ENCODE measurements at places on chromosomes 13 and 19.

DNA sequence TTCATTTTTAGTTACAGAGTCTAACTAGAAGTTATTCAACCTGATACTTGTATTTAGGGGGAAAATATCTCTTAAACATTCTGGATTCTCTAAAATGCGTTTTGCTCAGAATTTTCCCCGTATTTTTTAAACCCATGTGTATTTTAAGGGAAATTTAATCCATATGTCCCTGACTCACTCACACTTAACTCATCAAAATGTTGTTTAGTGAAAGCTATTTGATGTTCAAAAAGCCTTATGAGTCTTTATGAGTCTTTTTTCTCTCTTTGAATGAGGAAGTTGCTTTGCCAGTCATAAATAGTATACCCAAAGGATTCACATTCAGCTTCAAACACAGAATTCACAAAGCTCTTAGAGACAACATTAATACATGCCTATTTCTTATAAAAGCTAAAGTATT lies 16.4 kb downstream of the MAB21L1 start:
- no peak for DNase-seq

GRCh38 chr13:27130979-27131623 lies 40.5 kb downstream of the USP12 start:
- DNase-seq, result peak; percentile 12

DNA sequence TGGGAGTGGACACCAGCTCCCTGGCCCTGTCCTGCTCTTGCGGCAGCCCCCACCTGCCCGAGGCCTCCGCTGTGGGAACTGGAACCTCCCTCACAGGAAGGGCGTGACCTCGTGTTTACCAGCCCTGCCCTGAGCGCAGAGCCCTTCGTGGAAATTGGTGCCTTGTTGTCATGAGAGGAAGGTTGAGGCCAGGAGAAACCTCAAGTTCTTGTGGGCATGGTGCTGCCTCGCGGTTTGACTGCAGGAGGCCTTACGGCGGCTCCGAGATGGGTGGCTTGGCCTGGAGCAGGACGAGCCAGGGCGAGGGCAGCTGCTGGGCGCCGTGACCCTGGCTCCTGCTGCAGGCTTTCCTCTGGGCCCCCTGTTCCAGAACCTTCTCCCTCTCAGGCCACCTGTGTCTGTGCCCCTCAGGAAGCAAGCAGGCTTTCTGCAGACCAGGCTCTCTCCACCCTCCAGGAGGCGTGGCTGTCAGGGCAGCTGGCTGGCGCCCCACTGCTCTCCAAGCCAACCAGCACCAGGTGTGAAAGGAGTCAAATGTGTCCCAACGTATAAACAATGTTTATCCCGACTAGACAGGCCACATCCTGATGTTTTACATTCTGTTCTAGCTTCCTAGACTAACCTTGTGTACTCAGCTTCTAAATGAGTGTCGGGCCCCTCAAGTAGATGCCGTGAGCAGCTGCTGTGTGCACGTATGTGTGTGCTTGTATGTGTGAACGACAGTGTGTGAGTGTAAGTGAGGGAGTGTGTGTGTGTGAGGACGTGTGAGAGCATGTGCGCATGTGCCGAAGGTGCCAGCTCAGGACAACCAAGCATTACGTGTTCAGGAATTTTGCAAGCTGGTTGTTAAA lies 10.4 kb upstream of the RASA3 start:
- DNase-seq, result peak; percentile 83

DNA sequence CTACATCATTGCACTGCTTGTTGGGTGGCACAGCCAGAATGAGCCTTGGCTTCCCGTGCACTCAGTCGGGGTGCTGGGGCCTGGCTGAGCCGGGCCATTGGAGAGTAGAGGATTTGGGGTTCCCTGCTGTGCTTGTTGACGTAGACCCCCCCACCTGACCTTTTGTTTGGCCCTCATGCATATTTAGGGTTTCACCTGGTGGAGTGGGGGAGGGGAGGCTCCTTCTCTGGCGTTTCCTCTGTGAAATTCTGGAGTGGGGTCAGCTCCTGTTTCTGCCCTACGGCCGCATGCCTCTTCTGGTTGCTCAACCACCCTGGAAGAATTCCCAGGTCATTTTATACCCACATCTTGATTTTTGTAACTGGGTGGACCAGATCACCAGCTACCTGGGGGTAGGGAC lies 82.8 kb downstream of the SIPA1L3 start:
- no peak for DNase-seq

GRCh38 chr13:44484562-44485138 lies 91.5 kb downstream of the TSC22D1 start:
- no peak for DNase-seq

DNA sequence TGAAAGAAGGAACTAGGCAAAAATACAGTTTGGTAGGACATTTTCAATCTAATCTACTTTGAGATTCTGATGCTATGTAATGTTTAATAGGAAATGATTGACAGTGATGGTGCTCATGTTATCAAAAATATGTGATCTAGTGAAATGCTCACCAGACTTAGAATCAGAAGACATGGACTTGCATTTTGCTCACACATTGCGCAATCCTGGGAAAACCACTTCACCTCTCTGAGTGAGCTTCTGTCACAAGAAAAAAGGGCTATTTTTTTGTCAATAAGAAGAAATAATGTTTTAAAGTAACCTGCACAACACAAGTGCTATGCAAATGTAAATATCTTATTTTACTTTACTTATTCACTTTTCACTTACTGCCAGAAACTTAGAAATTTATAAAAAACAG lies 380.9 kb upstream of the HTR2A start:
- DNase-seq, result no peak

GRCh38 chr13:28557725-28558520 lies 63.0 kb upstream of the FLT1 start:
- DNase-seq, result no peak

DNA sequence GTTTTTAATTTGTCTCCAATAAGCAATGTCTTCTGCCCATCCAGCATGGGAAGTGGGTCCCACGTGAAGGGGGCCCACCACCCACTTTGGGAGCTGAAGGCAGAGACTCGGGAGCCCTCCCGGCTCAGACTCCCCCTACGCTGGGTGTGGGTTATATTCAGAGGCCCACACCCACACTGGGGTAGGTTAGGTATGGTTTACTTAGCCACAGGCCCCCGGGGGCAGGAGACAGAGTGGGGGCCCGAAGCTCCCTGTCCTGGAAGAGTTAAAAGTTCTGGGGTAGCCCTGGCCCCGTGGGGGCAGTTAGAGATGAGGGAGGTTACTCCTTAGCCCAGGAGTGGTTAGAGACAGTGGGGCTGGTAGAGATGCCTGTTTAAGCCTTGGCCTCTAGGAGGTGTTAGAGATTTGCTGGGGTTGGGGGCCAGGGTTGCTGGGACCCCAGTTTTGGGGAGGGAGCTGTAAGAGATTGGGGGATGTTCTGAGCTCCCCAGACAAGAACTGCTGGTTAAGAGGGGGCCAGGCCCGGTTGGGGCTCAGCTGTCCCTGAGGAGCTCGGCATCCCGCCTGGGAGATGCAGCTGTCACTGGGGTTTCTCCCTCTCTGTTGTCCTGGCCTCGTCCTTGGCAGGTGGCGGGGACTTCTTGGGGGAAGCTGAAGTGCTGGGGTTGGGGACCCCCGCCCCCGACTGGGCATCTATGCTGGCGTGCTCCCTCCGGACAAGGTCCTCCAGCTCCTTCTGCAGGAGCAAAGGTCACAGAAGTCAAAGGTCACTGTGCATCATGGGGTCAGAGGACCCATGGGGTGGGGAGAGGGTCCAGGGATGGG lies 712 bp upstream of the RINL start:
- DNase-seq, result no peak

DNA sequence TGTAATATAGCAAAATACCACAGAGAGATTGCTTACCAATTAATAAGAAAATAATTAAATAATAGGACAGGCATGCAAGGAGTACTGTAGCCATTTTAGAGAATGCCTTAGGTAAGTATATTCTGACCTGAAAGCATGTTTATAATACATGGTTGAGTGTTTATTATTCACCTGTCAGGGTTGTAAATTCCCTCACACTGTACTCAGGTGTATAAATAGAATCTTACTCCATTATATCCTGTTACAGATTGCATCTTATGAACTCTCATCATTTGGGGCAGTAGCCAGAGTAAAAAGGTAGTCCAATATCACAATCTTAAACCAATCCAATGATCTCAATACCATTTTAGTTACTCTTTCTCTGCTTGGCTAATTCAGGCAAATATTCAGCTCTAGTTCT lies 35.8 kb upstream of the GTF2F2 start:
- DNase-seq, result no peak

All from NCI-H510A treated with DMSO at 0.1 percent for 48 hours (cell line).